ENCODE measurements at places on chromosomes 7 and 10. TPM values are rescaled to one million over a fixed set of nuclear protein-coding genes. Genes with fewer than 3 reads are reported as not detected.

The CUZD1 gene
- 0.59 TPM for total RNA-seq

The UCMA gene
- total RNA-seq = not detected

The SCART1 gene
- total RNA-seq = 5.6 TPM

The CPN1 gene
- total RNA-seq = not detected

The ADIRF gene
- 18.3 TPM for total RNA-seq

The CAMK2B gene
- not detected for total RNA-seq

The EVX1 gene
- not detected for total RNA-seq

DNA sequence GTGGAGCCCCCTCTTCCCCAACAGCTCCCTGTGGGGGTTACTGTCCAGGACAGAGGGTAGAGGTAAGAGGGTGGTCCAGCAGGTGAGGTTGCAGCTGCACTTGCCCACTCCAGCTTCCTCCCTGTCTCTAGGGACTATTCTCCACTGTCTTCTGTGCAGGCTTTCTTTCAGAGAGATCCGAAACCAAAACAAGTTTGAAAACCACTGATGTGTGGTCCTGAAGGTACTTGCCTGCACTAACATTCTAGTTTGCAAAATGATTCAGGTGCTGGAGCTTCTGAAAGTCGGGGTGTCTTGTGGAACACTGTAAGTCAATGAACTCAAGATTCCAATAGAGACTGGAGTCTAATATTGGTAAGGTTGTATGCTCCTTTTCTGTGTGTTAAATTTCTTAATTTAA is 63.1 kb downstream of the BLNK start:
- DNase-seq = no peak

DNA sequence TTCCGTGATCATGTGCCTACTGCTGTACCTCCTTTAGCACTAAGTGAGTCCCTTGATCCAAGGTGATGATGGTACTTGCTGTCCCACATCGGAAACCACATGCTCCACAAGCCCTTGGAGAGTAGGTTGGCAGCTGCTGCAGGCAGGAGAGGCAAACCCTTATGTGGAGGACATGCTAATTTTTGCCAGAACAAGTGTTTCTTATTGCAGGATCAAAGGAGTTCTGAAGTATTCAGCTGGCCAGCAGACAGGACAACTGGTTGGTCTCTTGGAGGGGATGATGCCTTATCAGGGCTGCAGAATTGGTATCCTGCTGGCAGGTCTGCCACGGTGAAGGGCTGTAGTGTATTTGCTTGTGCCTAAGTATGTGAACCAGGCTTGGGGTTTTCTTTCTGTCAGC is 36.8 kb downstream of the NACAD start:
- no peak for DNase-seq

GRCh38 chr10:76697923-76698322 is 939.7 kb downstream of the KCNMA1 start:
- no peak for DNase-seq

DNA sequence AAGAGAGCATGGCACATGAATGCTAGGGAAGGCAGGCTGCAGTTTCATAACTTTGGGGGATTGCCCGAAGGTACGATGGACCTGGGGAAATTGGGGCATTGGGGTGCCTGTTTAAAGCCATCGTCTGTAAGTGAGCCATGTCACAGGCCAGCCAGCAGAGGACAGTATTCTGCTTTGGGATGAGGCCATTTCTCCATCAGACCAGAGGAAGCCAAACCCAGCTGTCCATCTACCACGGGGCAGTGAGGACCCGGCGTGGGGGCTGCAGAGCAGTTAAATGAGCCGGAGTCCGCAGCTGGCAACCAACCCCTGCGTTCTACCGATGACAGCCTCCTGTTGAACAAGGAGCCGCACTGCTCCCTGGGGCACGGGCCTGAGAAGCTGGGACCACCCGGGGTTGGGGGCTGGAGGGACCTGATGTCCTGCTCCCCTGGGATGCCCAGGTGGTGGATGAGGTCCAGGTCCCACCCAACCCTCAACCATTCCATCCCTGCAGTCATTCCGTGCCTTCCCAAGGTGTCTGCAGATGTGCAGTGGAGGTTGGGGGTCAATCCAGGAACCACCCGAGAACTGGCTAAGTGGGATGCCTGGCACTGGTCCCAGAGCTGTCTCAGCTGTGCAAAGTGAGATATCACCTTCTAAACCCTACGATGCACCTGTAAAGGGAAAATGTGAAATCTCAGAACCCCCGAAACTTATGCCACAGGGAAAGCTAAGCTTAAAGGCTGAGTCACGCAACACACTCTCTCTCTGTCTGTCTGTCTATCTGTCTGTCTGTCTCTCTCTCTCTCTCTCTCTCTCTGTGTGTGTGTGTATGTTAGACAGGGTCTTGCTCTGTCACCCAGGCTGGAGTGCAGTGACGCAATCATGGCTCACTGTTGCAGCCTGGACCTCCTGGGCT is 12.1 kb upstream of the RHBDD2 start:
- DNase-seq = peak; percentile 86

DNA sequence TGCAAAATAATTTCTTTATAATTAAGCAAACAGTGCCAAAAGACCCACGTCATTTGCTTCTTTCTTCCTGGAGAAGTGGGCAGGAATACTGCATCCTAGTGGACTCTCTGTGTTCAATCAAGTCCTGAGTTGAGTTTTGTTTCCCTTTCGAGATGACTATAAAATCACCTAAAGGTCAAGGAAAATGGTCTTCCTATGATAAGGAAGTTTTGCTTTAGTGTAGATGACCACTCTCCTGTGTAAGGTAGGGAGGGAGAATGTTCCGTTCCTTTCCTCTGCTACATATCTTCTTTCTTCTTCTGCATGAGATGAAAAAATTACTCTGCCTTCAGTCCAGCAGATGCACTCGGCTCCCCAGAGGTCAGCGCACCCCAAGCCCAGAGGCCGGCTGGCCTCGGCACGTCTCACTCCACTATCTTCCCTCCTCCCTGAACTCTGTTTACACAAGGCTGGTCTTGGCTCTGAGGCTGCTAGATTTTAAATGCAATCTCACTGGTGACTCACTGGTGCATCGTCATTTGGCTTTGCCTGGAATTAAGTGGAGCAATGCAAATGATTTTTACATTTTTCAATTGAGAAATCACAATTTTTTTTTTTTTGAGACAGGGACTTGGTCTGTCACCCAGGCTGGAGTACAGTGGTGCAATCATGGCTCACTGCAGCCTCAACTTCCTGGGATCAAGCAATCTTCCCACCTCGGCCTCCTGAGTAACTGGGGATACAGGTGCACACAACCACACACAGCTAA is 18.6 kb upstream of the VDAC2 start:
- DNase-seq = peak; percentile 87

DNA sequence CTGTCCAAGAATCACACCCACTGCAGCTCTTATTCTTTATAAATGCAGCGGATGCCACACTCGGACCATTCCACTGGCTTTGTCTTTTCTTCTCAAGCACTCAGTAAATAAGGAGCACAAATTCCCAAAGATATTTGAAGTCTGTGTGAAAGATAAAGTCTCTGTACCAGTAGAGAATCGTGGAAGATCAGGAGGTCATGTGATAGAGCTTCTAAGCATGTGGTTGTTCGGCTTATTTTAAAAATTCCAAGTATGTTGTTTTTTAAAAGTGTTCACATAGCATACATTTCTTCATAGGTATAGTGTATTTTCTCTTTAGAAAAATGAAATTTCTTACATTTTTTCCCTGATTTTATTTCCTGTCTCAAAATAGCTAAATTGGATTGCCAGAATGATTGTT is 75.8 kb downstream of the NOC3L start:
- no peak for DNase-seq

GRCh38 chr7:77426521-77427051 is 10.4 kb upstream of the GSAP start:
- DNase-seq = no peak

DNA sequence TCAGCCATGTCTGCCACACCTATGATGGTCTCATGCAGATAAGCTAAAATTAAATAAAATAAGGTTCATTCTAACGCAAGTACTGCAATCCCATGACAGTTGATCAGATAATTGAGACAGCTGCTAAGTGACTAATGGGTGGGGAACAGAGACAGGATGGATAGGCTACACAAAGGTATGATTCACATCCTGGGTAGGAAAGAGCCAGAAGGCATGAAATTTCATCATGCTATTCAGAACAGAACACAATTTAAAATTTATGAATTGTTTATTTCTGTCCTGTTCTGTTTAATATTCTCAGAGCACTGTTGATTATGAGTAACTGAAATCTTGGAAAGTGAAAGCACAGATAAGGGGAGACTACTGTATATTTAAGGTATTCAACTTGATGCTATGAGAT is 381.8 kb upstream of the SORCS1 start:
- DNase-seq = no peak

DNA sequence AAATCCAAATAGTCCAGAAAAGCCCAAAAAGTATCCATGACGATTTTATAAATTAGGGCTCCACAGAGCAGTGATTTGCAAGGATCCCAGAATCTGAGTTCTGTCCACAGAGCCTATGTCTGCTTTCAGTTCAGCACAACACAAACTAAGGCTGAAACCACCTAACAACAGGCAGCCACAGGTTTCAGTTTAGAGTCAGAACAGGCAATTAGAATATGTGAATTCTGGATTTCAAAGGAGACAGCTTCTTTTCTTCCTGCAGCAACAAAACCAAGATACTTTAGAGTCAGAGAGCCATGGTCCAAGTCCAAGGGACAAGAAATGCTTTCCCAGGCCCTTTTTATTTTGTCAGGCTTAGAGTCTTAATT is 23.6 kb downstream of the IFIT3 start:
- no peak for DNase-seq

- no peak for DNase-seq
Measured at GRCh38 chr10:114352653-114353298, 51.5 kb downstream of the AFAP1L2 start.

- DNase-seq = no peak
Measured at GRCh38 chr7:33854178-33854577, 51.2 kb upstream of the BMPER start.

DNA sequence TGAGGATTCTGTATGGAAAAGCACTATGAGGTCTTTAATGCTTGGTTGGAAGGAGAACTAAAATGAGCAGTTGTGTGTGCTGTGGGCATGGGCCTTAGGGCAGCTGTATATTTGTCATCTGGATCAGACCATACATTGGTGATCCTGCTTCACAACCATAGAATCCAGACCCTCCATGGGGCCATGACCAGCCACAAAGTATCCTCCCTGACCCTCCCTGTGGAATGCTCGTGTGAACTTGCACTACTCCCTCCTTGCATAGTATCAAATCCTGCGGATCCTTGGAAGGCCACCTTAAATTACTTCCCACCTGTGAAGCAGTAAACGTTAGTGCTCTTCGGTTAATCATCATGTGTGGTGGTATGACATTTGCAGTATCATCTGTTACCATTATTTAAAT is 67.1 kb downstream of the BMPR1A start:
- DNase-seq = no peak

- no peak for DNase-seq
Measured at GRCh38 chr10:77548157-77548556, 89.5 kb downstream of the KCNMA1 start.

DNA sequence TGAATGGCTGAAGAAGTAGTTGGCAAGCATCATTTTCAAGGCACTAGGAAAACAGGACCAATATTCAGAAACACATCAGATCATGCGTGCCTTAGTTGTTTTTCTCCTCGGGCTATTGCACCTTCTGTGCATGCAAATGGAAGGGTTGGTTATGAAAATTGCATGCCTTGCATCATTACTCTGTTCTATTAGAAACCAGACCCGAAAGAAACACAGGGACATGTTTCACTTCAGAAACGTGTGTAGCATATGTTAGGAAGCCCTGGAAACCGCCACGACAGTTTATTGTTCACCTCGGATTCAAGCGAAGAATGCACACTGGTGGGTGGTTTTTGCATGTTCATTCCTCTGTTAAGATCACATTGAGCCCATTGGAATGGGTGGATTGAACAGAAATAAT is 214.7 kb downstream of the FRMD4A start:
- DNase-seq = no peak

DNA sequence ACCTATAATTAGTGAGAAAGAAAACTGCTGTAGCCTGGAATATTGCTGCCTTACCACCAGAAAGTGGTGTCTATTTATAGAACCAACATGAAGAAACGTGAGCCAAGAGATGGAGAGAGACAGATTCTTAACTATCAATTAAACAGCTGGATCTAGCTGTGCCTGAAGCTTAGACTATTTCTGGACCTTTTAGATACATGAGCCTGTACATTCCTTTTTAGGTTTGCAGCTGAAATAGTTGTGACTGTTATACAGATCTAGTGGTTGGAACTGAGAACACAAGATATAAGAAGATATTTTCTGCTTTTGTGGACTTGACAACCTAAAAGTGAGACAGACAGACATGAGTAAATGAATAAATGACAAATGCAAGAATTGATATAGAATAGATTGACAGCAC is 73.4 kb downstream of the CDK14 start:
- no peak for DNase-seq

DNA sequence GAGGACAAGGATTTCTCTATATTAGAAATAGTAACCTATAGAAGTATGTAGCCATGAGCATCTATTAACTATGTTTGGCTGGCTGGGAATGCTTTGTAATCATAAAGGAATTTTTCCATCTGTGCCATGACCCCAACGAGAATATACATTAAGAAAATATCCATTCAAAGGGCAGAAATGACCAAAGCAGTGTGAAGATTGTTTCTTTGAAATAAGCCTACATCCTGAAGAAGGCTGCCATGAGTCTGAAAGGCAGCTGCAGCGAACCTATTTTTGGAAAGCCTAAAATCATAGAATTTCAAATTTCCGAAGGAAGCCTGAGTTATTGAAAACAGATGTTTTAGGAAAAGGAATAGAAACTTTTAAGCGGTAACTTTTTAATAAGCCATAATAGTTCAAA is 244.2 kb upstream of the FOXK1 start:
- DNase-seq = no peak

DNA sequence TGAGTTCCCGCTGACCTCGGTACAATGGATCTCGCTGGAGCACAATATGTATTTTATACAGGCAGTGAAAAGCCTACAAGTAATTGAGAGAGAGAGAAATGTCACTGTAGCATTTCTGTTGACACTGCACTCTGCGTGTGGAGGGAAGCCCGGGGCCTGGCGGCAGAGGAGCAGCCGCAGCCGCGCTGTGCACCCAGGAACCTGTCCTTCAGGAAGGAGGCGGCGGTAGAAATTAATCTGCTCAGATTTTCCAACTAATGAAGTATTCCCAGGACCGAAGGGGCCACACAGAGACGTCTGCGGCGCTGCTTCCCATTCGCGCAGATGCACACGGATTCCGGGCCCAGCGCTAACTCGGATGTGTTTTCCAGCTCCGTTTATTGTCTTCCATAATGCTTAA is 170.1 kb downstream of the EBF3 start:
- DNase-seq = peak; percentile 35

- no peak for DNase-seq
Measured at GRCh38 chr7:75814407-75814947, 871 bp upstream of the CCL24 start.

GRCh38 chr7:125256446-125256845 is 326.8 kb upstream of the POT1 start:
- no peak for DNase-seq

DNA sequence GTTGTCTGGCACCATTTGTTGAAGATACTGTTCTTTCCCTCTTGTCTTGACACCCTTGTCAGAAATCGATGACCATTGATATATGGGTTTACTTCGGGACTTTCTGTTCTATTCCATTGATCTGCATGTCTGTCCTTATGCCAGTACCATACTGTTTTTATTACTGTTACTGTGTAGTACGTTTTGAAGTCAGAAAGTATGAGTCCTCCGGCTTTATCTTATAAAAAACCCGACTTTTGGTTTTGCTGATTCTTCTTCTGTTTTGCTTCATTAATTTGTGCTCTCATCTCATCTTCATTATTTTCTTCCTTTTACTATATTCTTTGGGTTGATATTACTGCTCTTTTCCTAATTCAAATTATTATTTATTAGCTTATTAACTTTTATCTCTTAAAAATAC is 52.4 kb downstream of the MAPK8 start:
- no peak for DNase-seq

GRCh38 chr7:132759482-132760243 is 183.4 kb upstream of the PLXNA4 start:
- DNase-seq = no peak

Data from osteoblast (primary cell).